ENCODE measurements at places on chromosomes 6 and 20.

DNA sequence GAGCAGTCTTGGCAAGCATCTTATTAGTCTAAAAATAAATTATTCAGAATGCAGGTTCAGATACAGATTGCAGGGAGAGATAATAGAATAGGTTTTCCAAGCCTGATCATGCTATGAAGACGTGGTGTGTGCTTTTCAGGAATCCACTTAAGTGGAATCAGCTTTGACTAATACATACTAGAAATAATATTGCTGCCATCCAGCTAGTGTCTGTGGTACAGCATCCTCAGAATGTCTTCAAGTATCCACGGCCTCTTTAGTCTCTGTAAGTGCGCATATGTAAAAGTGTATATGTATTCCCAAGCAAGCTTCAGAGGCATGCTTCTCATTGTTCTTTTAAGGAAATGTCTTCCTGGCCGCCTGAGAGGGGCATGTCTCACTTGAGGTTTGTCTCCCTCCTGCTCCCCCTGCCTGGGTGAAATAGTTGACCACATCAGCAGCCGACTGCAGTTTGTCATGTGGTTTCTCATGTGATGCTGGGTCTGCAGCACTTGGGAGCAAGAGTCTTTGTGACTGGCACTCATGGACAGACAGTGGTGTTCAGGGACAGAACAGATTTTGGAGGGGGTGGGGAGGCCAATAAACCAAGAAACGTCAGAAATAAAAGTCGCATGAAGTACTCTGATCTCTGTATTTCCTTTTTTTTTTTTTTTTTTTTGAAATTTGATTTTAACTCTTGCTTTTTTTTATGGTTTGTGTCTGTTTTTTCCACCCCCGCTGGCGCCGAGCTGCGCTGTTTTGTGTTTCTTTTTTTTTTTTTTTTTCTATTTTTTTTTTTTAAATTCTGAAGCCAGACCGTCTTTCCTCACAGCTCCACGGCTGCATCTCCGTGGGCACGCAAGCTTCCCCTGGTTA lies 150.8 kb downstream of the PRL start:
- peak; percentile 28 for DNase-seq

- DNase-seq = no peak
Measured at GRCh38 chr20:50220093-50220893, 29.7 kb downstream of the CEBPB start.

DNA sequence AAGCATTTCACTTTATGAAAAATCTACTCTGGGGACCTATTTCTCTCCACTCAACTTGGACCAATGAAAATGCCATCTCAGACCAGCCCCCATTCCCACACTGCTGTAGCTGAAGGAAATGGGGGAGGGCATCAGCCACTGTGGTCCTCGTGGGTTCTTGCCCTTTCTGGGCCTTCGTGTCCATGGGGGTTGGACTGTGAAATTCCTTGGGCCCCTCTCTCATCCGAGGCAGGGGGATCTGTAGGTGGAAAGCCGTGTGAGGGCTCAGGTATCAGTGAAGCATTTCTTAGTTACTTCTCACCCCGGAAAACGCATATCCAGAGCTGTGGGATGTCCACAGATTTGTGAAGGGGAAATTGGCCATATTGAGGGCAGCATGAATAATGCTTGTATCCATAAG lies 147.9 kb downstream of the CDC5L start:
- DNase-seq = no peak

DNA sequence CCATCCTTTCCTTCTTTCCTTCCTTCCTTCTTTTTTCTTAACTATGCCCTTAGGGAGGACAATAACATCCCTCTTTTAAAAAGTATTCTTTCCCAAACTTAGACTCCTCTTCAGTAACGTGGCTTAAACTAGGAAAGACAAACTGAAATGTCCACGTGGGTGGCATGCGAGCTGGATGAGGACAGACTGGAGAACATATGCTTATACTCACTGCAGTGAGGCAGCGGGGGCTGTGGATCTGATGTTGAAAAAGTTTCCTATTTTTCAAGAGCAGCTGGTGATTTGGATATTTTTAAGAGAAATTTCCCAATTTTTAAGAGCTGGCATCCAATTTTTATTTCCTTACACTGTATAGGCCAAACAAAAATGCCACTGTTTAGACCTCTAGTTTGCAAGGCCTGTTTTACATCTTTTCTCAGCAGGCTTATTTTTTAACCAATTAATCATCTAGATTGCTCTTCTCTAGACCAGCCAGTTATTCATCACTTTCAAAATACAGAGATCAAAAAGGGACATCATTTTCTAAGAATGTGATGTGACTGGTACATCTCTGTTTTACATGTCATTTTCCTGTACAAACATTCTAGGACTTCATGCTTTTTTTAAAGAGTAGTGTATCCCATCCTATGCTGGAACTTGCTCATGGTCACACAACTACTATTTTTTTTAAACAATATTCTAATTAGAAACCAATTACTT lies 226.5 kb downstream of the BTBD9 start:
- DNase-seq = no peak

GRCh38 chr20:32336918-32337347 lies 21.2 kb upstream of the ASXL1 start:
- no peak for DNase-seq

DNA sequence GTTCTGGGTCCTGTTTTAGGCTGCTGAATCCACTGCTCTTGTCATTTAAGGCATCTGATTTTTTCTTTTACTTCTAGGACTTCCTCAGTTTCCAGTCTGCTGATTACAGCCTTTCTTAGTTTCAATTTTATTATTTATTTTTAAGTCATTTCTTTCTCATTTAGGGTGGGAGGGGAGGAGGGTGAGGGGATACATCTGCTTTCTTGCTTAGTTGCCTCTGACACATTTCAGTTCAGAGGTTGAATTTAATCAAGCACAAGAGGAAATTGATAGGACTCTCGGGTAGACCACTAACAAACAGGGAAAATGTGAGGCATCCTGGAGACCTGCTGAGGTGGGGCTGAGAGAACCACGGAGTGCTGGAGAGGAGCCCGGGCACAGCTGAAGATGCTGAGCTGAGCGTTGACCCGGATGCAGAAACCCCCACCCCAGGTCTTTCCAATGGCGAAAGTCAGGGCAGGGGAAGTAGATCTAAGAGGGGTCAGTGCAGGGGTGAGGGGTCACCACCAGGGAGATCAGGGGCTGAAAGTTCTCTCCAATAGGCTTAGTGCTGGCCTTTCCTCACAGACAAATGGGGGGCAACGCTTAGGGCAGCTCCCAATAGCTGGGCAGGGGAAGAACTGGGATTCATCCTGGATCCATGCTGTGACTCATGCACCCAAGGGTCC lies 7.6 kb upstream of the TREML2 start:
- DNase-seq = no peak

- DNase-seq = no peak
Measured at GRCh38 chr6:31587791-31588777, 2.0 kb downstream of the LST1 start.

GRCh38 chr20:834151-834746 lies 734 bp downstream of the FAM110A start:
- DNase-seq = no peak

GRCh38 chr6:162864911-162865310 lies 137.1 kb downstream of the PACRG start:
- no peak for DNase-seq

- DNase-seq = no peak
Measured at GRCh38 chr6:21438986-21439352, 154.6 kb upstream of the SOX4 start.

DNA sequence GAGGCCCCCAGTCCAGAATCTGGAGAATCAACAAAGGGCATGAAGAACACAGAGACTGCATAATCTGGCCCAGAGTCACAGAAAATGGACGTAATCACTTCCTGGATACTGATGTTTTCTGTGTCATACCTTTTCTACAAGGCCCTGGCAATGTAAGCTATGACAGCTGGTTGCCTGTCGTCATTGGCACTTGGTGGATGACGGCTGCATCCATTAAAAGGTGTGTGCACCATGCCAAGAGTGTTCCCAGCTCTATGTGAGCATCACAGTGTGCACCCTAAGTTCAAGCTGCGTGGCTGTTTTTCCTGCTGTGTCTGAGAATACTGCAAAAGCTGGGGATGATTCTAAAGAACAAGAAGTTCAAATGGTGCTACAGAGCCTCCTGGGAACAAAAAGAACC lies 275.2 kb upstream of the CNR1 start:
- DNase-seq = no peak

DNA sequence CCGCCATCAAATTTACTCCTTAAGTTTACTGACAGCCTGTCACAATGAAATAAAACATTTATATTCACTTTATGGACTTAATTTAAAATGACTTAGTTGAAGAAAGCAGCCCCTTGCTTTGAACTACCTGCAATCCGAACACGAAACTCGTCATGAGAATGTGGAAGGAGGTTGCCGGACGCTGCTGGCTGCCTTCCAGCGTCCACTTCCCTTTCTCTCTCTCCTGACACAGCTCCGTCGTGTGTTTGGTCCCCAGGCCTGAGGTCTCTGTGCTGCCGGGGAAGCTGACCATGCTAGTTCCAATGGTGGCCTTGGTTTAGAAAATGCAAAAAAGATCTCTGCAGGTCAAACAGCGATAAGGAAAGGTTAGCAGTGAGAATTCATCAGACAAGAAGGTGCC lies 519.7 kb downstream of the CDH26 start:
- DNase-seq = no peak

DNA sequence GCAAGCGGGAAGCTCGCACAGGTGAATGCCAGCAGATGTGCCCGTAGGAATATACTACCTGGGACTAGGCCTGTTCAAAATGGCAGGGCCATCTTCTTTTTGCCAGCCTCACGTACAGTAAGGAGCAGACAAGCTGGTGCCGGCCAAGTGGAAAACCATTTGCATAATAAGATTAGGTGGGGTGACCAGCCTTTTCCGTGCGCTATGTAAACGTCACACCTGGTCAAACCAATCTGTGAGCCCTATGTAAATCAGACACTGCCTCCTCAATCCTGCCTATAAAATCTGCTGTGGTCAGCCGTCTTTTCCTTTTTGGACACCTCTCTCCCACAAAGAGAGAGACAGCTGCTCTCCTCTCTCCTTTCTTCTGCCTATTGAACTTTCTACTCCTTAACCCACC lies 60.8 kb upstream of the TMEM30A start:
- no peak for DNase-seq

DNA sequence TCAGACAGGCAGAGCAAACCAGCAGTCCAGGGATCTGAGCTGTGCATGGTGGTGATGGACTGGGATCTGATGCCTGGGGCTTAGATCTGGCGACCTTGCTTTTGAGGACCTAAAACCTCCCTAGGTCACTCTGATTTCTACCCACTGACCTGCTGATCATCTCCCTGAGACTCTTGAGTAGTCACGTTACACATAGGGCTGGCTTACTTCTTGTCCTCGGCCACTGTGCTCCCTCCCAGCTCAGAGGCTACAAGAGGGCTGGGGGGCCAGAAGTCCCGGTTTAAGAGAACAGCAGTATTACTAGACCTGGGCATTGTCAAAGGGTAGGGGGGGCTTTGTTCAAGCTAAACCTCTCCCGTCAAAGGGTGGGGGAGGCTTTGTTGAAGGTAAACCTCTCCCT lies 5.5 kb downstream of the DYNLT1 start:
- DNase-seq = no peak

GRCh38 chr6:97405818-97406409 lies 122.9 kb upstream of the MMS22L start:
- DNase-seq = no peak

DNA sequence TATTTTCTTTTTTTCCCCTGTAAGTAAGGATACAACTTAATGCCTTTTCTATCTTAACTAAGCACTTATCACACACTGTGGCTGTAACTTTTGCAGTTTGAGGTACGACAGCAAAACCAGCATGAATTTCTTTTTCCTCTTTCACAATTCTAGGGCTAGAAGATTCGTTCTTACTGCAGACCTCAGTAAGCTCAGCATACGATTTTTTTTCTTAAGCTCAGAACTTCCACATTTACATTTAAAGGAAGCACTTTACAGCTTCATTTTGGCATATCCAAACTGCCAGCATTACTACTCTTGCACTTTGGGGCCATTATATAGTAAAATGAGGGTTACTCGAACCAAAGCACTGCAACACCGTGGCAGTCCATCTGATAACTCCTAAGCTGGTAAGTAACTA lies 889 bp upstream of the CHMP4B start:
- no peak for DNase-seq

DNA sequence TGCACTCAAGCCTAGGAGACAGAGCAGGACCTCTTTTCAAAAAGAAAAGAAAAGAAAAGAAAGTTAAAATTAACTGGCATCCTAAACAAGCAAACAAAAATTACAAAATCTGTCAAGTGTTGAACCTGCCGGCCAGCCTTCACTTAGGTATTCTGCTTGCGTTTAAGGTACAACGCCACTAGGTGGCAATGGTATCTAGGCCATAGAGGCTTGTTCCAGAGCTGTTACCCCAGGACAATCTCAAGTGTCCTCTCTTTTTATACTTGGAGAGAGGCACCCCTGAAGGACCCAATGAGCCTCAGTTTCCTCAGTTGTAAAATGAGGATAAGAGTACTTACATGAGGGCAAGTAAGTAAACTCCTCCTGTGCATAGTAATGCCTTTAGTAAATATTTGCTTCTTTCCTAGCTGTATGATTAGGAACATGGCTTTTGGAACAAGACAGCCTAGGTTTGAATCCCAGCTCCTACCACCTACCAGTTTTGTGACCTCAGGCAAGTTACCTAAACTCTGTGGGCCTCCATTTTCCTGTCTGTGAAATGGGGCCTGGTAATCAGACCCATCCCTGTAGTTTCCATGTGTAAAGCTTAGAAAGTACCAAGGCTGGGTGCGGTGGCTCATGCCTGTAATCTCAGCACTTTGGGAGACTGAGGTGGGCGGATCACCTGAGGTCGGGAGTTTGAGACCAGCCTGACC lies 5.8 kb upstream of the PACSIN1 start:
- no peak for DNase-seq

- no peak for DNase-seq
Measured at GRCh38 chr6:9204171-9204570, 768.8 kb upstream of the SLC35B3 start.

- DNase-seq = no peak
Measured at GRCh38 chr20:18256440-18257090, 31.8 kb upstream of the ZNF133 start.

DNA sequence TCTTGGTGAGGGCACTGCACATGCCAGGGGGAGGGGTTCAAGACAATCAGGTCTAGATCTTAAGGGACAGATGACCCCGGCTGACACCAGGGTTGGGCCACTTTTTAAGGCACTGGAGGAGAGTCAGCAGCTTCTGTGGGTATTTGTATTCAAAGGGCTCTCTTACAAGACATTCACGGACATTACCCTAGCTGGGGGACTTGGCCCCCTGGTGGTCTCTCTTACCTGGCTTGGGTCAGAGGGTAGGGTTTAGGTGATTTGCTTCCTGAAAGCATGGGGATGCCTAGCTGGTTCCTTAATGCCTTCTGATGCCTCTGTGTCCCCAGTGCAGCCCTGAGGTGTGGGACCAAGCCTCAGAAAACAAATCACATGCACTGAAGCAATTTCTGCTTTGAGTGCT lies 354.7 kb downstream of the CDC5L start:
- DNase-seq = no peak

GRCh38 chr6:121436960-121437850 lies 1.8 kb downstream of the GJA1 start:
- DNase-seq = no peak
